ENCODE measurements at places on chromosomes 3 and 15. TPM values are rescaled to one million over a fixed set of nuclear protein-coding genes. Genes with fewer than 3 reads are reported as not detected.

HIGD2B gene
- not detected for polyA plus RNA-seq

TAGLN3 gene
- 0.19 TPM for polyA plus RNA-seq

RCN2 gene
- 69.2 TPM for polyA plus RNA-seq

IL17RC gene
- polyA plus RNA-seq: 14.2 TPM

EFHB gene
- polyA plus RNA-seq: 0.43 TPM

ARGFX gene
- polyA plus RNA-seq: not detected

LZTFL1 gene
- polyA plus RNA-seq: 12.3 TPM

DNA sequence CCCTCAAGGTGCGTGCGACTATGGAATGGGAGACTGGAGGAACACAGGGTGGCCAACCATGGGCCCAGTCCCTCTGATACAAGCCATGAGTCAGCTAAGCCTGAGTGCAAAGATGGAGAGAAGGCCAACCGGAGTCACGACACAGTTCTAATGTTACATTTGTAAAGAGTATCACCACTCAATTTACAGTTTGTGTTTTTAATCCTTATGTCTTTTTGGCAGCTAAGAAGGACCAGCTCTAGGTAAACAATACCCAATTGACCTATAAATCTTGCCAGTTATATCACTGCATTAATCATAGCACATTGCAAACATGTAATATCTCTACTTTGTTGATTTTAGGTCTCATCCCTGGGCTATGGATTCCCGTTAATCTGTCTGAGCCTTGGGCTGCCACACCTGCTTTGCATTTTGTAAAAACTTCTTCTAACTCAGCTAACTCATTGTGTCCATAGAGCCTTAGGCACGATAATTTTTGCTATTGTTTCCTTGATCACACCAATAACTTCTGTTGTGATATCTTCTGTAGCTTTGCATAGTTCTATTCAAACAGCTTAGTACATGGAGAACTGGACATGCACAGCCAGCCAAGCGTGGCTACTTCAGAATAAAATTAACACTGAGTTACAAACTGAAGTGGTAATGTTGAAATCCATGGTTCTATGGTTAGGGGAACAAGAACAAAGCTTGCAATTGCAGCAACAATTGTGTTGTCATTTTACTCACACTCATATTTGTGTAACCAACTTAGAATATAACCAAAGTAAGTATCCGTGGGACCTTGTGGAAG is 50.3 kb downstream of the LSM3 start:
- no peak for DNase-seq

DNA sequence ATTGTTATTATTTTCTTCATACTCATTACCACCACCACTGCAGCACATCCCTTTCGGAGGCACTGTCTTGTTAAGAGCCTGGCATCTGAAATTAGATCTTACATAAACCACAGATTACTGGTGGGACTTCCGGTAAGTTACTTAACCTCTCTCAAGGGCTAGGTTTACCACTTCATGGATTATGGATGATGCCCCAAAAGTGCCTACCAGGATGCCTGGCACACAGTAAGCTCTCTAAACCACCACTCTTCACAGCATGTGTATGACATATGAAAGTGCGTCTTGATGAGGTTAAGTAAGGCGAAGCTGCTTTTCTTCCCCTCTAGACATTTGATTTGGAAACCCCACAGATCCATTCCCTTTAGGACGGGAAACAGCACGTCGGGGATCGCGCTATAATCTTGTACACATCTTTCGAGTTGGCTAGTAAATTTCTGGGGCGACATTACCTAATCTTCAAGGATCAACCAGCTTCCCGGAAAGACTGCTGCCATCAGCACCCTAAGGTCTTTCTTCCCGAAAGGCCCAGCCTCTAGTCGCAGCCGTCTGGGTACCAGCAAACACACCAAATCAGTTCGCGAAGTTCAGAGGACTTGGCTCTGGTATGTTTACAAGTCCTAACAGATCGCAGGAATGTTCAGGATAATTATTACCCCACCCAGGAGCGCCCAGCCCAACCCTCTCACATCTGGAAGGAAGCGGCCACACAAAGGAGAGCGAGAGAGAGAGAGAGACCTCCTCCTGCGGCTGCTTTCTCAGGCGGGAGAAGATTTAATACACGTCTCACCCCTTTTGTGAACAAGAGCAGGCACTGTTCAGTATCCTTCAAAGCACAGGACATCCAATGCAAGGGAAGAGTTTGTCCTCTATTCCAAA is 155.1 kb upstream of the FRMD4B start:
- DNase-seq: no peak

DNA sequence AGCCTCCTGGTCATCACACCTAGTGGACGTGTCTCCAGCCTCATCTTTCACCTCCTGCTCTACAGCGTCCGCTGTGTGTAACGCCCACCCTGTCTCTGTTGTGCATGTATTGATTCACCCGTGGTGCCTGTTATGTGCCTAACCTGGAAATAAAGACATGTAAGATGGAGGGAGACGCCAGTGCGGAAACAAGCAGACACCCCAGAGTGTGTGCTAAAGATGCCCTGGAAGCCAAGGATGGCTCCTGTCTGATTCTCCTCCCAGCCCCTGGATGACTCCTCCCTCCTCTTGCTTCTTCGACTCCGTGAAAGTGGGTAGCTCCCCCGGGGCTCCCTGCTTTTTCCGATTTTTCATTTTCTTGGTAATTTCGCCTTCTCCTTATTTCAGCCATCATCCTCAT is 241.8 kb downstream of the ADAMTS17 start:
- no peak for DNase-seq

GRCh38 chr3:13525827-13526625 is 22.9 kb upstream of the FBLN2 start:
- DNase-seq: no peak

DNA sequence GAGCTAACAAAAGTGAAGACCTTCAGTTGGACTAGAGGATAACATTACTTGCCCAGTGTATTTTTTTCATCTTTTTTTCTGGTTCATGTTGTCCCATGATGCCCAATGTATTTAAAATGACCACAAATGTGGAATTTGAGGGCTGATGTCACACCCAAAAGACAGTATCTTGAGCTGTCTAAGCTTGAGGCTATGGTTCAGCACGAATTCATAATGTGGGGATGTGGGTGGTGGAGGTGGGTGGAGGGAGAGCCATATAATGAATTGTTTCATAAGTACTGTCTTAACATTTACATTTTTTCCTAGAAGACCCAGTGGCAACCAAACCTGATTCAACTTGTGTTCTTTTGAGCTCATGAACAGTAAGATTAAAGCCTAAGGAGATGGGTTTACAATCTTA is 37.5 kb downstream of the CHAC1 start:
- no peak for DNase-seq

DNA sequence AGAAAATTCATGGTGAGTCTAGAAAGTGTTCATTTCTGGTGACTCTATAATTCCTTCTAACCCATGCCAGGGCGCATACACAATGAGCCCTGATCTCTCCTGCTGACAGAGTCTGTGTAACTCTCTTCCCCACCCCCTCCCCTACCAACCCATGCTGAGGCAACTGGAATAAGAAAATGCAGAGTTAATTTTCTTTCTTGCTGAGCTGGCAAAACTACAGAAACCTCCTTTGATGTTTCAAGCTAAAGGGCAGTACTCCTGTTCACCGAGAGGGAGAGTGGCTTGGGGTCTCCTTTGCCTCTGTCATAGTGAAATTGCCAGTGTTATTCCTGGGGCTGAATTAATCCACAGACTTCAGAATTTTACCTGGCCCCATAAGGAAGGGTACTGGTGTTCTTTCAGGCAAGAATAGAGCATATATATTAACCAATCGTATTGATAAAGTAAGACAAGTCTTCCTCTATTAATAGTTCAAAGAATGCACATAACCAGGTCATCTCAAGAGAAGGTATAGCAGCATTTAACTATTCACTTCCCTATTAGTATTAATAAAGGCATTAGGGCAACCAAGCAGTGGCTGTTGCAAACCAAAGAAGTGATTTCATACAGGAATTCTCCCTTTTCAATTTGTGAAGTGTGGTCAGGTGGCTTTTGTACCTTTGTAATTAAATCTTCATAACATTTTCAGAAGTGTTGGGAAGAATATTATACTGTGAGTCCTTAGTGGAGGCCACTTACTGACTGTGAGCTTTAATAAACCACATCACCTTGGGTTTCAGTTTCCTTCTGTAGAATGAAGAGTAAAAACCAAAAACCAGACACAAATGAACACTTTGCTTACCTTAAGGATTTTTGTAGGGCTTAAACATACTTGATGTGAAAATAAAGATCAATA is 4.1 kb downstream of the GAP43 start:
- no peak for DNase-seq

- no peak for DNase-seq
These were observed 880 bp upstream of the ARMC8 start for GRCh38 chr3:138186221-138186620.

GRCh38 chr3:29429055-29429679 is 148.3 kb downstream of the RBMS3 start:
- DNase-seq: no peak

- DNase-seq: peak; percentile 21
These were observed 22.2 kb downstream of the ALDH1A2 start for GRCh38 chr15:58043192-58043903.

- DNase-seq: no peak
These were observed 223.0 kb upstream of the P2RY1 start for GRCh38 chr3:152611905-152612304.

GRCh38 chr15:53830707-53831386 is 71.4 kb upstream of the WDR72 start:
- no peak for DNase-seq

DNA sequence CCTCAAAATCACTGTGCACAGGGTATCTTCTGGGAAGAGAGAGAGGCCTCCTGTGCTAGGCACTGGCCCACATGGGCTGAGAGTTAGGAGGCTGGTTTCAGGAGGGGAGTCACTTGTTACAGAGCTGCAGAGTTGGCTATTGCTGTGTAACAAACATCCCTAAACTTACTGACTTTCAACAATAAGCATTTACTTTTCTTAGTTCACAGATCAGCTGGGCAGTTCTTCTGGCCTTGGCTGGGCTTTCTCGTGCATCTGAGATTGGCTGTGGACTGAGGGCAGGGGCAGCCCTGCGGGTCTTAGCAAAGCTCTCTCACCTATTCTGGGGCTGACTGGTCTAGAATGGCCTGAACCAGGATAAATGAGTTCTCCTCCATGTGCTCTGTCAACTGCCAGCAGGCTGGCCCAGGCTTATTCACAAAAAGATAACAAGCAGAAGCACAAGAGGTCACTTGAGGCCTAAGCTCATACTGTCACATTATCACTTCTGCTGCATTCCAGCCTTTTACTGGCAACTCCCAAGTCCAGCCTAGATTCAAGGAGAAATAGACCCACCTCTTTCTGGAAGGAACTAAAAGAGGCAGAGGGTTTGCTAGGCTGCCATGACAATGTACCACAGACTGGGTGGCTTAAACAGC is 17.2 kb upstream of the RBSN start:
- no peak for DNase-seq

GRCh38 chr15:51450001-51450400 is 108.5 kb downstream of the GLDN start:
- DNase-seq: no peak

GRCh38 chr3:170467571-170468147 is 49.0 kb downstream of the CLDN11 start:
- DNase-seq: no peak

DNA sequence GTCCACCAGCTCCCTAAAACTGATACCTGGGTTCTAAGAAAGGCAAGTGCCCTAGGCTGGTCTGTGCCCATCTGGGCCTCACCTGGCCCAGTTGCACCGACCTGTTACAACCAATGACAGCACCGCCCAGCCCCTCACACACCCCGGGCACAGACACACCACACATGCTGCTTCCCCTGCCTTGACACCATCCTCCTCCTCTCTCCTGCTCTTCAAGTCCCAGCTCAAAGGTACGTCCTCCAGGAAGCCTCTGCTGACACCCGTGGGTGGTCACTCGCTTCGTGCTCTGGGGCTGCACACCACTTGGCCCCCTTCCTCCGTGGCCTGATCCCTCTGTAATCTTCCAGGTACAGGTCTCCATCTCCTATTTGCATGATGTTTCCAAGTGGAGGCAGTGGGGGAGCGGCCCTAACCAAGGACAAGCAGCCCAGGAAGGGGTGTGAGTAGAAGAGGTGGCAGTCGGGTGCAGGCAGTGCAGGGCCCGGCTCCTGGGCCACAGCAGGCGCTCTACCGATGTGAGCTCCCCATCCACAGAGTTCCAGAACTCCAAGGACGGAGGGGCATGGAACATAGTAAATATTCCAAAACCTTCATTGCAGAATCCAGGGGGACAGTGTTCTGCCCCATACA is 144.6 kb downstream of the NUP210 start:
- no peak for DNase-seq

DNA sequence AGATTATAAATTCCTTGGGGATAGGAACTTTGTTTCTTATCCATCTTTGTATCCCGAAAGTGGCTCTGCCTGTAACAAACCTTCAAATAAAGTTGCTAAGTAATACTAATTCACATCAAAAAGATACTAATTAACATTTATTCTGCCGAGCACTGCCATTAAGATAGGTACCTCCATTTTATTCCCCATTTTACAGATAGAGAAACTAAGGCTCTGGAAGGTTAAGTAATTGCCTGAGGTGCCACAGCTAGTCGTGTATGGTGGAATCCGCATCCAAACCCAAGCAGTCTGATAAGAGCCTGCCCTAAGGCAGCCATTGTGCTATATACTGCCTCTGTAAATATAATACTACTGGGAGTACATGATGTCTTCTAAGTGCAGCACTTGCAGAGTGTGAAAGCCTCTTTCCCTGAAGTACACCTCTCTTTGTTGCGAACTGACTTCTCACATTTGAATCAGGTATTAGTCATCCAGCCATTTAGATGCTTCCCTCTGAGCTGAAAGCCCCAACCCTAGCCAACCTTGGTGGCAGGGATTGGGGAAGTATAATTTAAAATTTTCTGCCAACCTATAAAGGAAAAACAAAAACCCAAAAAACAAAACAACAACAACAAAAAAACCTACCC is 78.5 kb upstream of the CHD2 start:
- no peak for DNase-seq

- no peak for DNase-seq
These were observed 61.9 kb downstream of the ZNF609 start for GRCh38 chr15:64522226-64522823.

GRCh38 chr3:71896751-71897150 is 111.8 kb upstream of the PROK2 start:
- DNase-seq: no peak

DNA sequence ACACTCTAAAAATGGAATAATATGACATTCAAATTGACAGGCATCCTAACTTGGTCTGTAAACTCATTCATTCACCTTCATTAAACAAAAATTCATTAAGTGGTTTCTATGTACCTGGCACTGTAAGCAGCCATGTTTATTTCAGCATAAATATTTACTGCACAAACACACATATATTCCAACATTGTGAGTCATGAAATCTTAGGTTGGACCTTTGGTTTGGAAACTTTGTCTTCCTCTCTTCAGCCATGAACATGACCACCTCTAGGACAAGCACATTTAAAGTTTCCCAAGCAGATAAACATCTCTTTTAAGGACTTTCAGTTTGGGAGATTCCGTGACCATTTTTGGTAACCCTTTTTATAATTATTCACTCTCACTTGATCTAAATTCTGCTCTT is 131.8 kb downstream of the TPRG1 start:
- no peak for DNase-seq

DNA sequence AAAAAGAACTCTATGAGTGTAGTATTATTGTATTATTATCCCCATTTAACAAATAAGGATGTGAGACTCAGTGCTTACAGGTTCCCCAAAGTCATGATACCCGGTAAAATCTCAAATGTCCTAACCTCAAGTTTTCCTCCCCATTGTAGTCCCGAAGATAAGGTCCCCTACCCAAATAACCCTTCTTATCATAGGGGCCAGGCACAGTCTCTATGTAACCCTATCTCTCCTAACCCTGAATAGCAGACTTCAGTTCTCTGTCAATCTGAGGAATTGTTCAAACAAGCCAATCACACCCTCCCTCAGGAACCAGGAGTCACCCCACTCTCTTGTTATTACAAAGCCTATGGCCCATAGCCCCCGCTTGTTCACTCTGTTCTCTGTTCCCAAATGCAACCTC is 10.5 kb upstream of the SUSD5 start:
- no peak for DNase-seq
